Right forelimb (tissue), 1 donor: ENCODE measurements at places on chromosomes 11 and 22.

DNA sequence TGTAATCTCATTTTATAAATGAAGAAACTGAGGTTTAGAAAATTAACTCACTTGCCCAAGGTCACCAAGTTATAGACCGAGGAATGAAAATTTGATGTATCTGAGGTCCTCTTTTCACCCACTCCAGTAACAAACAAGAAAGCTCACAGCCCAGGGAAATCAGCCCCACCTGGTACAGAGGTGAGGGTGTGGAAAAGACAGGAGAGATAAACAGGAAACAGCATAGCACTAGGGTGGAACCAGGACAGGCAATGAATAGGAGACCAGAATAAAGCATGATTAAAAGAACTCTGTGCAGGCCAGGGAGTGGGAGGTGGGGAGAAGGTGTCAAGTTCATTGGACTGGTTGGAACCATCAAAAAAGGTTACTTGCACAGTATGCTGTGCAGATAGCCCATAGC, 46.2 kb upstream of the SMCO4 start:
- DNase-seq, result no peak

GRCh38 chr11:106644824-106645223, 373.5 kb downstream of the GUCY1A2 start:
- DNase-seq, result no peak

DNA sequence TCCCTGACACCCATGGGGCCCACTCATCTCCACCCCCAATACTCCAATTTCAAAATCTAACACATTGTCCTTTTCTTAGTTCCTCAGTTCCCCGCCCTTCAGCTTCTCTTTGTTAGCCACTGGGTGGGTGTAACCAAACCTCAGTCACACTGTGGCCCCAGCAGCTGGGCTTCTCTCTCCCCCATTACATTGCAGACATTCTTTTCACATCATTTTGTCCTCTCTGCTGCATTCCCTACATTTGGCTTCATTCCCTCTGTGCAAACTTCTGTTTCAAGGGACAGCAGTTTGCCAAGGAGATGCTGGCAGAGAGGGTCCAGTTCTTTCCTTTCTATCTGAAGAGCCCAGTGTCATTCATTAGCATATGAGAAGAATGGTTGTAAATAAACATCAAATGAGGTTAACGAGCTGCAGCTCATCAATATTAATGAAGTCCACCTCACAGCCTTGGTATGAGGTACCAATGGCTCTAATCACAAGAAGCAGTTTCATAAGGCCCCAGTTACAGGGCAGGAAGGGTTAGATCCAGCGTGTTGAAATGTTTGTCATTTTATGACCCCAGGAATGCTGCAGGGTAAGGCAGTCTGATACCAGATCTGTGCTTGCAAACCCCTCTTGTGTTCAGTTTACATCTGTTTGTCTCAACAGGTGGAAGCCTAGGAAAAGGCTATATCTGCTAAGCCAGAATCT, 72.3 kb downstream of the ARFGAP2 start:
- peak; percentile 58 for DNase-seq

- no peak for DNase-seq
Observed at GRCh38 chr11:105953886-105954285, 68.2 kb downstream of the MSANTD4 start.

DNA sequence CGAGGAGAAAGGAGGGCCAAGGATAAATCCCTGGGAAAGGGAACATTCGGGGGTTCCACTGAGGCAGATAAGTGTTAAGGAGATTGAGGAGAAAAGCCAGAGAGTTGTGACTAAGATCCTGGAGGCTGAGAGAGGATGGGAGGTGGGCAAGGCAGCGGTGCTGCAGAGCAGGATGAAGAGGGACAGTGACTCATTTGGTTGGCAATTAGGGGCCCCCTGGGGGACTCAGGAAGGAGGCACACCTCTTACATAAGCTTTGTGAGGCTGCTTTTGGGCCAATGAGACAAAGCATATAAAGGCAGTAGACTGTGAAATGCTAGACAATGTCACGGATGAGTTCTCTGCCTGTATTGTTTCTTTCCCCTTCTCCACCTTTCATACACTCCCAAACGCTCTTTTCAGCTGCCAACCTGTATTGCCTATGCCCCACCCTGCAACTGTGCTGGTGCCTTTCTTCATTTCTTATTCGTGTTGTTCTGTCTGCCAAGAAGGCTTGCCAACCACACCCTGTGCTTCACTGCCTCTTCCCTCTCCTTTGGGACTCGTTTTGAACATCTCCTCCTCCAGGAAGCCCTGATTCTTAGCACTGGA, 246.8 kb upstream of the KIRREL3 start:
- DNase-seq, result no peak

- no peak for DNase-seq
Observed at GRCh38 chr11:31720671-31721365, 90.3 kb downstream of the PAX6 start.

GRCh38 chr22:29145321-29146072, 60.2 kb upstream of the EMID1 start:
- no peak for DNase-seq

GRCh38 chr11:34439610-34440198, 970 bp downstream of the CAT start:
- no peak for DNase-seq
